ENCODE measurements at places on chromosomes 13 and 19.

DNA sequence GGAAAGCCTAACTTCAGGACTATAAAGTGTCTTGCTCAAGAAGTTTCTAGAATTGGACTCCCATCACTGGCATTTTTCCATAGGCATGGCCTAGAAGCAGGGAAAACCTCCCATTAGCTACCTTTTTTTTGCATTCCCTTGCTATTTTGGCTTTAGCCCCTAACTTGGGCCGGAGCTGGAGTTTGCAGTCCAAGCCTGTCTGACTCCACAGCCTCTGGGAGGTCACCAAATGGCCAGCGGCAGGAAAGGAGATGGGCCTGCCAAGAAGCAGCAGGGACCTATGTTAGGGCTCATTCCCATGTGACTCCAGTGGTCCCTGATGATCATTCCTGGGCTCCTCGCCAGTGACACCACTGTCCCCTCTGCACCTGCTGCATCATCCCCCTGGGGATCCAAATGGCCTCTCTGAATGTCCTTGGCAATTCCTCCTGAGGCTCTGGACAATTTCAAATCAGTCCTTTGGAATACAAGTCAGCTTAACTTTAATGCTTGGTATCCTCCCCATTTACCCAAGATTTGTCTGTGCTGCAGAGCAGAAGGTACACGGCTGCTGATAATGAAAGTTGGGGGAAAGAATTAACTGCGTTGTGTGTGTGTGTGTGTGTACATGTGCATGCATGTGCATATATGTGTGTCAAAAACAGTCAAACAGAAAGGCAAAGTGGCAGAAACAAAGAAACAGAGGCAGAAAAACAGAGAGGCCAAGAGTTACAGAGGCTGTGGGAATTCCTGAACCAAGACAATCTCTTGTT, 69.8 kb upstream of the SERP2 start:
- DNase-seq = no peak

GRCh38 chr19:14183741-14184350, 22.1 kb downstream of the ADGRL1 start:
- no peak for DNase-seq

- DNase-seq = no peak
Observed at GRCh38 chr19:3289971-3290569, 65.6 kb downstream of the CELF5 start.

DNA sequence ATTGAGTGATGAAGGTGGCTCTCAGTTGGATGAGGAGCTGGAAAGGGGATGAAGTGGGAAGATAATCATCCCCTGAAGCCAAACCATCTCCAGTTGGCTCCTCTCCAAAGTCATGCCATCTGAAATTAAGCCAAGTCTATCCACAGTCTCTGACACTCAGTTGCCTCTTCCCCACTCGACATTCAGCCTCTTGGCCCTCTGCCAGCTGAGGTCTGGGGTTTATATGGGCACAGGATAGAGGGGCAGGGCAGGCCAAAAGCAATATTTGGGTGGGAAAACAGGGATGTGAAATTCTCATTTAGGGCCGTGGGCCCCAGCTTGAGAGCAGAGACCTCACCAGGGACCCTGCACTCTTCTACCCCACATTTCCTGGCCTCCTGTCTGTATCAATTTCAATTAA, 85.9 kb downstream of the SLITRK1 start:
- DNase-seq = no peak

- DNase-seq = no peak
Observed at GRCh38 chr13:94224670-94225069, 254.8 kb downstream of the DCT start.

Measured in stimulated activated CD4-positive, alpha-beta T cell treated with anti-CD3 and anti-CD28 coated beads, Interleukin-12 subunit alpha, Interleukin-12 subunit beta, amount 100 ng/mL, for 24 hours (primary cell).